Stimulated activated naive CD4-positive, alpha-beta T cell treated with Interleukin-2 at 50 U/mL for 16 hours (primary cell): ENCODE measurements at places on chromosomes 2 and 18.

- DNase-seq, result no peak
Measured at GRCh38 chr18:57561728-57562423, 24.6 kb downstream of the FECH start.

GRCh38 chr2:111617299-111618225, 266.4 kb downstream of the ANAPC1 start:
- DNase-seq, result no peak

GRCh38 chr2:184920451-184920965, 322.2 kb downstream of the ZNF804A start:
- DNase-seq, result no peak

- DNase-seq, result no peak
Measured at GRCh38 chr2:880201-880970, 70.3 kb upstream of the SNTG2 start.

- no peak for DNase-seq
Measured at GRCh38 chr2:143548032-143548431, 418.8 kb downstream of the ARHGAP15 start.

DNA sequence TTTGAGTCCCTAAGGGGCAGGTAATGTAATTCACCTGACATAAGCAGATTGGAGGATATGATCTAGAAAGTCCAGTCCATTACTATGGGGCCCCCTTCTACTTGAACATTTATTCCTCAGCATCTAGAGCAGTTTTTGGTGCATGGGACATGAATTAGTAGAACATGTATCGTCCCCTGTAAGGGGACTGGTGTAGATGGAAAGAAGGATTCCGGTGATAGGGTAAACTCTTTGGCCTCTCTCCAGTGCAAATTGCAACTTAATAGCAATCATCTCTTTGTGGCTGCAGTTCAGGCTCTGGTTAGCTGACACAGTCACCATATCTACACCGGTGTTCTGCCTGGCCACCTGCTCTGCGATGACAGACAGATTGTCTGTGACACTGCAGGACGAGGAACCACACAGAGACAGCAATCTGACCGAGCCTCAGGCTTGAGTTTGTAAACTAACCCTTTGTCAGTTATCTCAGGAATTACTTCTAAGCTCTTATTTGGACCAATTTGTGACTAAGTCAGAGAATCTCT, 6.4 kb upstream of the SLC8A1 start:
- no peak for DNase-seq

- no peak for DNase-seq
Measured at GRCh38 chr2:18885457-18885856, 296.1 kb upstream of the NT5C1B start.

DNA sequence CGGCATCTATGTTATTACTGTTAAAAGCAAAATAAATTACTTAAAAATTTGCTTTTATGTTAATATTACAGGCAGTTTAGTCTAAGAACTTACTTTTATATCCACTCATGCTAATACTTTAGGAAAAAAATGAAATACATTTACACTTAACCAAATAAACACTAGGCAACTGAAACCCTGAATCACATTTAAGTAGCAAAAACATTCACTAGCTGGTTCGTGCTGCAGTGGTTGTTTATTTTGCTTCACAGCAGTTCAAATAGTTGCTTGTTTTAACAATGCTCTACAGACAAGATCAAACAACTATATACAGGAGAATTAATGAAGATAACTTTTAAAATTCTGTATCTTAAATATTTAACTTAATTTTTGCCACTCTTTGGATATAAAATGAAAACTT, 60.8 kb downstream of the ABCG8 start:
- no peak for DNase-seq
